Islet precursor cell (in vitro differentiated cells): ENCODE measurements at places on chromosomes 12 and 14.
A peak's percentile ranks its signal among the peaks of the same experiment; 100 is the strongest.

GRCh38 chr14:102080183-102081080 is 6.4 kb downstream of the HSP90AA1 start:
- no peak for DNase-seq

DNA sequence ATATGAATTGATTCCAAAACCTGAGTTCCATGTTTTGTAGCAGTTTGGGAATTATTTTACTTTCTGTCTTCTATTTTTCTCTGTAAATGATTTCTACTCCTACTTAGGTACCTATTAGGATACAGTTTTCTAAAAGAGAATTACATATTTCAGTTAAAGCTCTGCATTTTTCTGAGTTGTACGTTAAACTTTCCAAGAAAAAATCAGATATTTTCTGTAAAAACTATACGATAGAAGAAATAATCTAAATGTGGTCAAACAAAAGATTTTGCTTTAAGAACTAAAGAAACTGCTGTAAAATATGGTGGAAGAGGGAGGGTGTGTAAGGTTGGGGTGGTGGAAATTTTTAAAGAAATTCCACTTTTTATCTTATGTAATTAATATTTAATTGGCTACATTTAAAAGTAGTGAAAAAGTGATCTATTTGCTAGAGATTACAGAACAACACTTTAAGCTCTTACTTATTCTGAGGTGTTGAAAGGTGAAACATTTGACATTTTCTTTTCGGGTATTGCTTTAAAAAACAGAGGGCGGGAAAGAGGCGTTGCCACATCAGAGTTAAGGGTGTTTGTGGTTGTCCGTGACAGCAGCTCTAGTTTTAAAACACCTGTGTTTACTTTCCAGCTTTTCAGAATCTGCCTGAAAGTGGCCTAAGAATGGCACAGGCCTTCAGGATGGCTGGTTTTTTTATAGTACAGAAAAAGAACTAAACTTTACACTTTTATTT is 187.3 kb downstream of the MIPOL1 start:
- DNase-seq, result no peak

- no peak for DNase-seq
Measured at GRCh38 chr14:72883961-72884360, 9.9 kb downstream of the DPF3 start.

- no peak for DNase-seq
Measured at GRCh38 chr14:76413962-76414600, 38.1 kb downstream of the ESRRB start.

- DNase-seq, result no peak
Measured at GRCh38 chr12:104720339-104721038, 237.6 kb downstream of the SLC41A2 start.

GRCh38 chr12:100895192-100895591 is 100.6 kb downstream of the ANO4 start:
- no peak for DNase-seq

DNA sequence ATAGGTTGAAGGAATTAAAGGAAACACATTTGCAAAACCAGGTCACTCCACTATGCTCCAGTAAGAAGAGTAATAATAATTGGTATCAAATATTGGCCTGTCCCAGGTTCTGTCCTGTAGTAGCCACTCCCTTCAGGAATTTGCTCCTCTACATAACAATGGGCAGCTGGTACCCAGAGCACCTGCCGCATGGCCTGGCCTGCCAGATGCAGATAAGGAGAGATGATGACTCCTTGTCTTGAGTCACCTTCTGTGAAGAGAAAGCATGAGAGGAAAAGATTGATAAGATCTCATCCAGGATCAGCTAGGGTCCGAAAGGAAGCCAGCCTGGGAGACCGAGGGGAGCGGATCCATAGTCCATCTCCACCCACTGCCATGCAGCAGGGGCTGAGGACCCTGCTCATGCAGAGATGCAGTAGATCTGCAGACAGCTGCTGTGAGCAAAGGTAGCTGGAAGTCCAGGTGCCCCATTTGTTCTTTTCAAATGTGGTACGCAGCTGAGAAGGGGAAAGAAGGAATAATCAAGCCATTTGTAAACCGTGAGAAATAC is 24.3 kb downstream of the VCPKMT start:
- DNase-seq, result no peak

- no peak for DNase-seq
Measured at GRCh38 chr12:124742111-124742510, 121.6 kb downstream of the SCARB1 start.

GRCh38 chr12:24979976-24980730 is 31.3 kb upstream of the BCAT1 start:
- DNase-seq, result no peak

DNA sequence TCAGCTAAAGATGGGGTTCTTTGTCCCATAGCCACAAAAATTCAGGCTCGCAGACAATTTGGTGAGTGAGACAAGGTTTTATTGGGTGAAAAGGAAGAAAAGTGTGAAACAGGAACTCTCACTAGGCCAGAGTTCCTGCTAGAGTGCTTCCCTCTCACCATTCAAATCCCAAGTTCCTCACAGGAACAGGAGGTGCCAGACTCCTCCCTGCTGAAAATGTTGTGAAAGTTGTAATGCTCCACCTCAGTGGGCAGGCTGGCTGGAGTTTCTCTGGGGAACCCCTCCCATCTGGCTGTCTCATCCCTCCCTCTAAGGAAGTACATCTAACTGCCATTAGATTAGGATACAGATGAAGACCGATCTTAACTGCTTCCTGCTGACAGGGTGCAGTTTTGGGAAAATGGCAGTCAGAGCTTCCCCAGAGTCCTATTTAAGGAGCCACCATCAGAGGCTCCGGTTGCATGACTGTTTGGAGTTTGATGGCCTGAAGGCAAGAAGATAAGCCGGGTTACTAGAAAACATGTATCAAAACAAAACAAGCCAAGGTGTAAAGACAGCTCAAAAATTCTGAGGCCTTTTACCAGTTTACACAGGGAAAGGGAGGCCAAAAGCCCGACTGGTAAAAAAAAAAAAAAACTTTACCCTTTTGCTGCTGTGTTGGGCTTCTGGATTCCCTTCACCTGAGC is 127.6 kb downstream of the FSCB start:
- no peak for DNase-seq

GRCh38 chr14:105549481-105549880 is 23.1 kb downstream of the TMEM121 start:
- no peak for DNase-seq

- peak; percentile 56 for DNase-seq
Measured at GRCh38 chr12:27822076-27822712, 42.2 kb upstream of the MANSC4 start.

DNA sequence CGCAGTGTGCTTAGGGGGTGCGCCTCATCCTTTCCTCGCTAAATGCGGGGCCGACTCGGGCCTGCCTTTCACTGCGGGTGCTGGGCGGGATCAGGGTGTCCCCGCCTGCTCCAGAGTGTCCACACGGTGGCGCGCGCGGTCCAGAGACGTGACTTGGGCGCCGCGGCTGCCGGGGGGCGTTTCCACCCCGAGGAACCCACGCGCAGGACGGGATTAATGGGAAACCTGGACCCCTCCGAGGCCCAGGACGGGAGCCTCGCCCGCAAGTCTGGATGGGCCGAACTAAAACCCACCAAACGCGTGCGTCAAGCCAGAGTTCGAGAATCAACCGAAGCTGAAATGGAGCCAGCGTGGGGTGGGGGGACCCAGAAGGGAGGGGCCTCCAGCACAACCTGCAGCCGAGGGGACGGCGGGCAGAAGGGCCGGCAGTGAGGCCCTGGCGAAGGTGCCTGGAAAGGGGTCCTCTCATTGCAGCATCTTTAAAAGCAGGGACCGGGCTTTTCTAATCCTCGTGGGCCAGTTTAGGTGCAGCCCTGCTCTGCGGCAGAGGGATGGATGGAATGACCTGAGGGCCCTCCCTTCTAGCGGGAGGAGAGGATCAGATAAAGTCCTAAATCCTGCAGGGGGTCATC is 93.3 kb downstream of the NINJ2 start:
- peak; percentile 91 for DNase-seq

DNA sequence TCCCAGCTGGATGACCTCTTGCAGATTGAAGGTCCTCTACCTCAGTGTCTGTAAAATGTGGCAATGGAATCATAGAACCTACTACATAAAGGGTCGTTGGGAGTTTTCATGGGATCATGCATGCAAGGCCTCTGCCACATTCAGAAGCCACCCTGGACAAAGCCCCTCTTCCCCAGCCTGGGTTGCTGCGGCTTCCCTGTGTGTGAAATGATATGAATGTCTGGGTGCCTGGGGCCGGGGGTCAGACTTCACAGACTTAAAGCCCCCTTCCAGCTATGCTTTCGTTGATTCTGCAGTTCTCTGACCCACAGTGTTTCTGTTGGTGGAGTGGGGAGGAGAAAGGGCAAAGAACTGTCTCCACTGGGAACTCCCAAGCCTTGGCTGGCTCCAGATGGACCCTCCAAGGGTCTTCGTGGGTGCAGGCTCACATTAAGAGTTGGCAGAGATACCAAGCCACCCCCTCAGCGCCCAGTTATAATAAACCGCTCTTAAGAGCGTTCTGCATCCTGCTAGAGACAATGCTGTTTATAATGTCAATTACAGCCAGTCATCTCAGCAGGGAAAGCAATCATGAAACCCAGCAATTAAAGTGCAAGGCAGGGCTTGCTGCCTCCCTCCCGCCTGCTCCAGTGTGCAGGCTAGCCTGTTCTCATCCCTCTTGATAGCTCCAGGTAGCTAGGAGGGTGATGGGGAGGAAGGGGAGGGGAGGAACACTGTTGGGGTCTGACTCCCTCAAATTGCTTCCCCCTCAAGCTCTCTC is 210.9 kb upstream of the FKBP4 start:
- no peak for DNase-seq

DNA sequence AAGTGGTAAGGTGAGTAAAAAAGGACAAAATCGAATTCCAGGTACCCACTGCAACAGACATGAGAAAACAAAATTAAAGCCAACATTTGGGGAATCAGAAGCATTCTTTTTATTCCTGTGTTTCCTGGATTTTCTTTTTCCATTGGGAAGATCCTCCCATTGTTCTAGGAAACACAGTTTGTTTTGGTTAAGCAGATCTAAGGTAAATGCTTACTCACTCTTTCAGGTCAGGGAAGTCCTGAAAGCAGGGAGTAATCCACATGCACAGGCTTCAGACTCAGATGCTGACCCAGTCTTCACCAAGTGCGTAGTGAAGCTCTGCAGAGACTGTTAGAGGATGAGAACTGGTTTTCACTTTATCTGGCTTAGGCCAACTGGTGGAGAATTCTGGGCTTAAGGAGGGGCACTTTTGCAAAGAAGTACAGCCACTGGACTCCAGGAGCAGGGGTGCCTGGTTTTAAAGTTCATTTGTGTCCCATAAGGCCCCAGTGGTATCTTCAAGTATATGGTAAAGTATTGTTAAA is 57.7 kb downstream of the RPAP3 start:
- DNase-seq, result no peak

- DNase-seq, result no peak
Measured at GRCh38 chr12:105335856-105336255, 5.4 kb downstream of the C12orf75 start.

- peak; percentile 51 for DNase-seq
Measured at GRCh38 chr12:130552483-130552996, 163.6 kb downstream of the RIMBP2 start.

DNA sequence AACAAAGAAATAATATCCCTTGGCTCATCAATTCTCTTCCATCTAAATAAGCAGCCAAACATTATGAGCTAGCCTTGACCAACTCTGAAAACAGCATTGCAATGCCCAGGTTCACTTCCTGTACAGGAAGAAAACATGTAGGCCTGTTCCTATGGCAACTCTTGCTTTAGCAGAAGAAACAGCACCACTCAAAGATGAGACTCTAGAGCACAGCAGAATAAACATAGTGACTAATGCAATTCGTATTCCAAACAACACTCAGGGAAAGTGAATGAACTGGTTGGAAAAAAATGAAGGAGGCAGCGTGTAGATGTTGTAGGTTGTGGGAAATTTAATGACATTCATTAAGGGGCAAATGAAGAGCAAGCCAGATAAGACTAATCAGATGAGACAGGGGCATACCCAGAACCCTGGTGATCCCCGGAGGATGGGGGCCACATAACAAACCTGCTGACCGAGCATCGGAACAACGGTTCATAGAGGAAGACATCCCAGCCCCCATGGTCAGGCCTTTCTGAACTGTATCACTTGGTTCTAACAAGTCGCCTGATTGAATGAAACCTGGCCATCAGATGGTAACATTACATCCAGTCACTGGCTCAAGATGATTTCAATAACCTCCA is 9.0 kb downstream of the ARHGDIB start:
- peak; percentile 75 for DNase-seq

DNA sequence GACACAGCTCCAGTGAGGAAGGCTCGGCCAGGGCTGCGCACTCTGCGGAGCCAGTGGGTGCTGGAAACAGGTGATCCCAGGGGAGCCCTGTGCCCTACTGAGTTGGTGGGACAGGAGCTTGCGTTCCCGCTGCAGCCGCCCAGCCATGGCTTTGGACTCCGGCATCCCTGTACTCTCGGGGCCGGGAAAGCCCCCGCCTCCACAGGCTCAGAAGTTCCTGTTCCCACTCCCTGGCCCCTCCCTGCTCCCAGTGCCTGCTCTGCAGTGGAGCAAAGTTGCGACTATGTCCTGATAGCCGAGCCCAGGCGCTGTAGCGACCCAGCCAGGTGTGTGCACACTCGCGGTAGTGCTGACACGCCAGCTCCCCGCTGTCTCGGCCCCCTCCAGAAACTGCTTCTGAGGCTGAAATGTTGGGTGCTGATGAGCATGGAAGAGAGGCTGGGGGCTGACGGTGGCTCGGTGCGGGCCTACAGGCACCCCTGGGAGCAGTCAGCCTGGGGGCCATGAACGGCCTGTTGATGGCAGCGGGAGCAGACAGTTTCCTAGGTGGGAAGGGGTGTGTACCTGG is 344.6 kb upstream of the MGAT4C start:
- DNase-seq, result no peak

- DNase-seq, result no peak
Measured at GRCh38 chr12:71041476-71041875, 116.3 kb downstream of the TSPAN8 start.

GRCh38 chr12:86719381-86719780 is 463.2 kb upstream of the MGAT4C start:
- no peak for DNase-seq

DNA sequence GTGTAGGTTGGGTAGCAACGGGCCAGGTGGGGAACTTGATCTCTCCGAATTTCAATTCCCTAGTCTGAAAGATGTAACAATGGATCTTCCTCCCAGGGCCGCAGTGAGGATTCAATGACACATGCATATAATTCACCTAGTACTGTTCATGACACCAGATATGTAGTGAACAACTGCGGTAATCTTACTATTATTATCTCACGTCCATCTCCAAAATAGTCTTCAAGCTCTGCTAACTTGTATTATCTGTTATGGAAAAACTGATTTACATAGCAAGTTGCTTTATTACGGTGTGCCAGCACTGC is 26.4 kb downstream of the MOK start:
- no peak for DNase-seq

GRCh38 chr12:96874211-96874610 is 32.8 kb upstream of the NEDD1 start:
- no peak for DNase-seq

DNA sequence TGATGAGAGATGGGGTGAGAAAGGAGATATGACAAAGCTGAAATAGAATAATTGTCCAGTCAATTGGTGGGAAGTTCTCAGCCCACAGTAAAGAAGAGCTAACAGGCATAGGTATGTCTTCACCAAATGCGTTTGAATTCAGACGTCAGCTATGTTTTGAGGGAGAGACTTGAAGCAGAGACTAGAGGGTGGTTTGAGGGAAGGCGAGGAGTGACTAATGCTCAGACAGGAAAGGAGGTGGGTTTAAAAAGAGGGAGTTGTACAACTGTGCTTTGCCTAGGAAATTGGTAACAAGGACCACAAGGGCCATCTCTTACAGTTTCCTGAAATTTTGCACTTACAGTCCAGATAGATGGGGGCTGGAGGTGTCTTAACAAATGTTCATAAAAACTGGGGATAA is 6.4 kb downstream of the JKAMP start:
- no peak for DNase-seq
